ENCODE measurements at places on chromosomes 4 and X.
A peak's percentile ranks its signal among the peaks of the same experiment; 100 is the strongest.

DNA sequence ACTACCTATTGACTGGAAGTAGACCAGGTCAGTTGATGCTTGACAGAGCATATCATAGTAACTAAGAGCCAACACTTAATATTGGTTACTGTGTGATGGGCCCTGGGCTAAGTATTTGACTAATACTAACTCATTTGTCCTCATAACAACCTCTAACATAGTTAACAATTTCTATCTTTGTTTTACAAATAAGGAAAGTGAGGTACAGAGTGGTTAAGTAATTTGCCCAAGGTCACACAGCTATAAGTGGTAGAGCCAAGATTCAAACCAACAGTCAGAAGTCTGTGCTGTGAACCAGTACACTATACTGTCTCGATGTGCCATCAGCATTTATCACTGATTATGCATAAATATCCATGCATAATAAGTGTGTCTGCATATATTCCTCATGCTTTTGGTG, 27.1 kb upstream of the NUP54 start:
- no peaks in the 10 kb centered on the region for H3K4me1 ChIP-seq
- H3K27ac ChIP-seq = no peak overlapping the region
- no peak overlapping the region for H3K4me3 ChIP-seq
- DNase-seq = no peak
- H3K36me3 ChIP-seq = no peaks in the 10 kb centered on the region

DNA sequence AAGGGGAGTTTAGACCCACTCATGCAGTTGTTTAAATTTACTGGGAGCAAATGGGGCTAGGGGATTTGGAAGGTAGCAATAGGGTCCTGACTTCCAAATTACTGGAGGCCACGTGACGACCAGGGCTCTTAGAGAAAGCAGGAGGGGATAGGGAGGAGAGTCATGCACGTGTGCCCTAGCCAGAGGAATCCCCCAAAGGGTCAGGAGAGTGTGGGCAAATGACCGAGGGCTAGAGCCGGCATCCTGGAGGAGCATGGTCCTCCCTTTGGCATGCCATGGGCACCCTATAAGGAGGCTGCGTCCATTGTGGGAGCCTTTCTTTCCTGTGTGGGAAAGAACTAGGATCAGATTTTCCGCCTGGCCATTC, 25.5 kb upstream of the GPC4 start:
- no peak for DNase-seq
- H3K27ac ChIP-seq = no peak overlapping the region
- H3K27me3 ChIP-seq = peaks cover 6% of the 10 kb centered on the region

DNA sequence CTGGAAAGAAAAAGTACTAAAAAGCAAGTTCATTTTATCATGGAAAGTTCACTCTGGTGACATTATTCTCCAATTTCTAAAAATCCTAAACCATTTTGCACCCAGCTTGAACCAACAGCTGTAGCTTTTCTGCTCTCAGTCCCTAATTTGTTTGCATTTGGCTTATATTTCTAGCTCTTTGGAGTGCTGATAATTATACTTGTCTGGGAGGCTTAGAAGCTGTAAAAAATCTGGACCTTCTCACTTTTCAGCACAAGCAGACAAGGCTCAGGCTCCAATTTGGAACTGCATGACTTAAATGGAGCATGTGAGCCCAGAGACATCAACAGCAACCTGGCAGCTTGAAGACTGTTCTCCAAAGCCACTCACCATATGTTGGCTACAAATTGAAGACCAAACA, 170.9 kb upstream of the PCDH18 start:
- H3K4me3 ChIP-seq = no peak overlapping the region
- H3K27ac ChIP-seq = no peak overlapping the region
- H3K27me3 ChIP-seq = no peaks in the 10 kb centered on the region
- DNase-seq = no peak
- no peaks in the 10 kb centered on the region for H3K36me3 ChIP-seq

GRCh38 chrX:132875650-132876522, 82.5 kb downstream of the HS6ST2 start:
- no peak overlapping the region for H3K27ac ChIP-seq
- no peak overlapping the region for H3K4me3 ChIP-seq
- H3K36me3 ChIP-seq = no peaks in the 10 kb centered on the region

- H3K4me1 ChIP-seq = no peaks in the 10 kb centered on the region
- no peaks in the 10 kb centered on the region for H3K36me3 ChIP-seq
- no peak overlapping the region for H3K27ac ChIP-seq
- DNase-seq = no peak
Measured at GRCh38 chr4:107122736-107123135, 86.6 kb upstream of the DKK2 start.

- no peaks in the 10 kb centered on the region for H3K36me3 ChIP-seq
- no peaks in the 10 kb centered on the region for H3K4me1 ChIP-seq
- no peak for DNase-seq
- H3K4me3 ChIP-seq = no peak overlapping the region
- H3K27me3 ChIP-seq = no peaks in the 10 kb centered on the region
- H3K27ac ChIP-seq = no peak overlapping the region
Measured at GRCh38 chr4:11440481-11441193, 11.9 kb upstream of the HS3ST1 start.

- peaks cover 32% of the 10 kb centered on the region for H3K27me3 ChIP-seq
- no peak overlapping the region for H3K27ac ChIP-seq
- H3K4me3 ChIP-seq = peak overlapping the region; percentile 21
- peaks cover 3% of the 10 kb centered on the region for H3K36me3 ChIP-seq
- no peak for DNase-seq
- peaks cover 6% of the 10 kb centered on the region for H3K4me1 ChIP-seq
Measured at GRCh38 chrX:72255445-72255844, 16.6 kb upstream of the ERCC6L start.

DNA sequence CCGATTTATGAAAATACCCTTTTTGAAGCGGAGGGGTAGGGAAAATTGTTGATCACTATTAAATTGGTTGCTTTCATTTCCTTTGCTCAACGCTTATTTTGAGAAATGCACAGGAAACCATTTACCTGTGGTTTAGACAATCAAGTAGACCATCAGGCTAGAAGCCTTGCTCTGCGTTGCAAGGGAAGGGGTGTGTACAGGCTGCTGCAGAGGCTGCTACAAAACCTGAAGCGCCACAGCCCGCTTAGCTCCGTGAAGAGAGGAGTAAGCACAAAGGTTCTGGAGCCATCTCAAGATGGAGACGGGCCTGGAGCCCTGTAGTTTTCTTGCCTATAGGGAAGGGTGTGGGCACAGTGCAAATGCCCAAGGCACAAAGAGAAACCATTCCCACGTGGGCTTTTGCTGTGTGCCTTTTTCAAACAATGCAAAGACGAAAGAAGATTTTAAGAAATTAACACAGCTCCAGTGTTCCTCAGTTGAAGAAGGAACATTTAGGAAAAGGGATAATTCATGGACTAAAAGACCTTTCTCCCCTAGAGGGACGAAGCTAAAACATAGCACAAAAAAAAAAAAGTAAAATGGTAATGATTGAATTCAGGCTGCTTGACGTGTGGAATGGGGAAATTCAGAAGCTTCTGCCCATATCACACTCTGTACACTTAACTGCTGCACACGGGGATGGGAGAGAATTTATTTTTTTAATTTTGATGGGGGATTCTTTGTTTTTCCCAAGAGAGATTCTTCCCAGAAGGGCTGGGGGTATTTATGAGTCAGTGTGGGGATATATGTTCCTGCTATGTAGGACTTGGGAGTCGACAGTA, 3.5 kb downstream of the TMSB4X start:
- H3K4me1 ChIP-seq = peaks cover 27% of the 10 kb centered on the region
- H3K4me3 ChIP-seq = peak overlapping the region; percentile 95
- DNase-seq = peak; percentile 45
- peak overlapping the region; percentile 100 for H3K27ac ChIP-seq
- H3K36me3 ChIP-seq = peaks cover 10% of the 10 kb centered on the region
- H3K27me3 ChIP-seq = no peaks in the 10 kb centered on the region

DNA sequence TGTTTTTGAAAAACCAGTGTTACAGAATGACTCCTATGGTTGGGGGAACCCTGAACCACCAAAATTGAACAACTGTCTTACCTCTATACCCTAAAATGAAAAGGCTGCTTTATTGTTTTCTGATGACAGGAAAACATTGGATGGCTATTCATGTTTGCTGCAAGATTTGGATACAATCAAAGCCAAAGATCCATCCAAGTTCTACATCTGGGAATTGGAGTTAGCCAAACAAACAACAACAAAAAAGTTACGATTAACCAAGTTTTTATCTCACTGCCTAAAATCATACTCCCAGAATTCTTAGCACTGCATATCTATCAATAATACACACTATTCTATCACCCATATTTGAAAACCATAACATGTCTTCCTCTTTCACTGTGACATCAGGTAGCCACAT, 349.7 kb upstream of the SLC7A11 start:
- H3K4me3 ChIP-seq = no peak overlapping the region
- H3K36me3 ChIP-seq = no peaks in the 10 kb centered on the region
- H3K27me3 ChIP-seq = no peaks in the 10 kb centered on the region
- no peak for DNase-seq
- H3K27ac ChIP-seq = no peak overlapping the region

DNA sequence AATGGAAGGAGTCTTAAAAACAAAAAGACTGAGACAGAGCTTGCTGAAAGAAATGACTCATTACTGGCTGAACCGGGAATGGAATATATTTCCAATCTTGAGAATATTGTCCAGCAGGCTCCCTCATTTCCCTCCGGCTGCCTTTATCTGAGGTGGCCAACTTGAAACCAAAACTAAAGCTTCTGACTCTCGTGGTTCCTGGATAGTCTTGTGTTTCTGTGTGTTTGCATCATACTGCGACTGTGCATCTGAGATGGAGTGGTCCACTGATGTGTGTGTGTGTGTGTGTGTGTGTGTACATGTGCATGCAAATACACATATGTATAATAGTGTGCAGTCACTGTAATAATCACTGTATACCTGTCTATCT, 145.6 kb upstream of the SCML1 start:
- DNase-seq = no peak
- H3K4me3 ChIP-seq = no peak overlapping the region
- H3K27ac ChIP-seq = no peak overlapping the region

DNA sequence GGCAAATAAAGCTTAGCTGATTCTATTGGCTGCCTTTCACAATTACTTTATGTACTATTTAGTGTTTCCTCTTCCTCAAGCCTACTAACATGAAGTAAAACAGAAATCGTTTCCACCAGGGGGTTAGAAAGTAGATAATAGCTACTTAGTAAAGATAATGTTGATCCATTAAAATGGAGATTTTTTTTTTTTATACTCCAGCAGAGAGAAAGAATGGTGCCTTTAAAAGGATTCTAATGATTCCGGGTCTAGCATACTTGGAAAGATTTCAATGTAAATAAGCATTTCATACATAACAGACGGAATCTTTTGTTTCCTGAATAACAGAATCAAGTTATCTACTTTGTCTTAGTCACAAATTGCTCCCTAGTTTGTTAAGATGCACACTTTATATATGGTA, 37.1 kb downstream of the GK start:
- no peak overlapping the region for H3K4me3 ChIP-seq
- H3K27me3 ChIP-seq = no peaks in the 10 kb centered on the region
- H3K4me1 ChIP-seq = peaks cover 2% of the 10 kb centered on the region

DNA sequence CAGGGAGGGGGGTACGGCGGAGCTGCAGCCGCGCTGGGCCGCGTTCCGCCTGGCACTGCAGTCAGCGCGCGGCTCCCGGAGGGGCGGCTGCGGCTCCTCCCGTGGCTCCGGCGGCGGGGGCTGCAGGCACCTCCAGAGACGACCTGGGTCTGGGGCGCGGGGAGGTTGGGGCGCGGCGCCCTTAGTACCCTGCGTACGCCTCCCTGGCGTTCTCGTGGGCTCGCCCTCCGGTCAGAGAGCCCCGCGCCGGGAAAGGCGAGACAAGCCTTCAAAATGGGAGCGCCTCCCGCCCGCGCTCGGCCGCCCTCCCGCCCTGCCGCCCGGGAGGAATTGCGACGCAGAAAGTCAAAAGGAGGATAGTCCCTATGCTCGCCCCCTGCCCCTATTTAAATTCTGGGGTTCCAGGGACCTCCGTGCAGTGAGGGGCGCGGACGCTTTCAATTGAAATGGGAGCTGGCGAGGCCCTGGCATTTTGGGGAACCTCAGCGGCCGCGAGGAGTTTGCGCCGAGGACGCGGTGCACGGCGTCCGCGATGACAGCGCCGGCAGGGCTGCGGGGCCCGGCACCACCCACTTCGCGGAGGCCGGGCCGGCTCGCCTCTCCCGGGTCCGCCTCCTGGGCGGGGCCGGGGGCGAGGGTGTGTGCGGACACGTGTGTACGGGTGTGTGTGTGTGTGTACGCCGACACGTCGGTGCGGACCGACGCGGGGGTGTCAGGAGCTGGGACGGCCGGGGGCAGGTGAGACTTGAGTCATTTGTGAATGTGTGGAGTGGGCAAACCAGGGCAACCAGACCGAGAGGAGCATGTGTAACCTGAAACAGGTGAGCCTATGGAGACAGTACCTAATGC, 544 bp downstream of the HERC3 start:
- H3K4me1 ChIP-seq = peaks cover 40% of the 10 kb centered on the region
- peak overlapping the region; percentile 94 for H3K27ac ChIP-seq
- no peaks in the 10 kb centered on the region for H3K27me3 ChIP-seq
- peak; percentile 78 for DNase-seq
- H3K4me3 ChIP-seq = peak overlapping the region; percentile 96

- no peak overlapping the region for H3K4me3 ChIP-seq
- no peaks in the 10 kb centered on the region for H3K4me1 ChIP-seq
Measured at GRCh38 chrX:97471071-97471470, 587.4 kb downstream of the RPA4 start.

GRCh38 chrX:426881-427280, 40.2 kb upstream of the PPP2R3B start:
- H3K27ac ChIP-seq = no peak overlapping the region
- H3K27me3 ChIP-seq = peaks cover 48% of the 10 kb centered on the region
- DNase-seq = no peak
- H3K36me3 ChIP-seq = peaks cover 3% of the 10 kb centered on the region

DNA sequence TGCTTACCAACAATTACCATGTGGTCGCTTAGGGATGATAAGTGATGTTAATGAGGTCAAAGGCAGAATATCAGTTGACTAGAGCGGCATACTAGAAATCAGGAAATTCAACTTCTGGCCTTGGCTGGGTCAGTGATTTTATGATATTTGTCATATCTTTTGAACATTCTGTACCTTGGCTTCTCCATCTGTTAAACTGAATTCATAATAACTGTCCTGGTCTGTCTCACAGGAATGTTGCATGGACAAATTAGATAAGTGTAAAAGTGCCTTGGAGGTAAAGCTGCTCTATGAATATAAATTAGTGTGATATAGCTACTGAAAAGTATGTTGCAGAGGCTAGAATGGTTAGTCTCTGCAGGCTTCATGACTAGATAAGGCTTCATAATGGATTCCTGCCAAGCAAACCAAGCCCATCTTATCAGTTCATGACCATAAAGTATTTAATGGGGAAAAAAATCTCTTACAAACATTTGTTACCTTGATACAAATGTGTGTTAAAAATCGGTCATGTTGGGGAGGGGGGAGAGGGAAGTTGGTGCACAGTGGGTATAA, 104.6 kb upstream of the BMPR1B start:
- no peak overlapping the region for H3K27ac ChIP-seq
- no peak overlapping the region for H3K4me3 ChIP-seq
- H3K36me3 ChIP-seq = peaks cover 4% of the 10 kb centered on the region
- no peaks in the 10 kb centered on the region for H3K27me3 ChIP-seq
- no peak for DNase-seq
